ENCODE measurements at places on chromosomes 3 and 15.

GRCh38 chr3:113954091-113954685, 6.4 kb downstream of the ZDHHC23 start:
- DNase-seq: no peak

DNA sequence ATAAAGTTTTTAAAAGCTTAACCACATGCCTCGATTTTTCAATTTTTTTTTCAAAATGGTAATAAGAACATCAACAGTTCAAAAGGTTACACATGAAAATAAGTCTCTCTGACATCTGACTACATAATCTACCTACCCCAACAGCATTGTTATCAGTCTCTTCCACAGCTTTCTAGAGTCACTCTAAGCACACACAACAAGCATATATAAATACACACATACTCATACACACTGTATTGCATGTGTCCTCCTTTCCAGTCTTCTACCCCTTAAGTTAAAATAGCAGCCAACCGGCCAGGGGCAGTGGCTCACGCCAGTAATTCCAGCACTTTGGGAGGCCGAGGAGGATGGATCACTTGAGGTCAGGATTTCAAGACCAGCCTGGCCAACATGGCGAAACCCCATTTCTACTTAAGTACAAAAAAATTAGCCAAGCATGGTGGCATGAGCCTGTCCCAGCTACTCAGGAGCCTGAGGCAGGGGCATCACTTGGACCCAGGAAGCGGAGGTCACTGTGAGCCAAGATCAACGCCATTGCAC, 12.2 kb downstream of the TBL1XR1 start:
- no peak for DNase-seq

DNA sequence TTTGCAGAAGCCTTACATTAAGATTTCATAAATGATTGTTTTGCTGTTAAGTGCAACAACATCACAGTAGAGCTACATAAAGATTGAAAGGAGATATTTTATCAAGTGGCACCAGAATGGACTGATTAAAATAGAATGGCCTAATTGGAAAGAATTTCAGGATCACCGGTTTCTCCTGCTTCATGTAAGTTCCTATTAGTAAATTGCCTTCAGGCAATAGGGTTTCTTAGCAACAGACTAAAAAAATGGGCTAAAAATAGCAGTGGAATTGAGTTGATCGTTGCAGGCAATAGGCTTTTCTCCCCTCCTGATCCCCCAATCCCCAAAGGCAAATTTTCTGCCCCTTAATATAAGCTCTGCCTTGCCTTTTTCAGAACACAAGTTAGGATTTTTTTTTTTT, 917 bp downstream of the LNP1 start:
- no peak for DNase-seq

DNA sequence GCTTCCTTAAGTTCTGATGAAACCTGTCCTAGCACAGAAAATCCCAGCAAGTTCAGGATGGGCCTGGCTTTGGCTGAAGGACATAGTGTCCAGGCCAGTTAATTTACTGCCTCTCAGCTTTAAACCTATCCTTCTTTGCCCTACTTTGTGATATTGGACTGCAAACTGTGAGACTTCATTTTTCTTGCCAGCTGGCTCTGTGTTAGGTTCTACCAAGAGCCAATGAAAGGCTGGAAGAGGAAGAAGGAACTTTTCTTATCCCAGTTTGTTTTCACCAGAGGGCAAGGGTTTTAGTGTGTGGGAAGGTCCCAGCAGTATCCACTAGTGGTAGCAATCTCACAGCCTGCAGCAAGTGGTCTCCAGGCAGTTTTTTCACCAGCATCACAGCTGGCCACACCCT, 18.2 kb downstream of the DCUN1D1 start:
- DNase-seq: no peak

- no peak for DNase-seq
Observed at GRCh38 chr3:106088304-106088703, 219.5 kb upstream of the CBLB start.

GRCh38 chr15:48333540-48333939, 2.3 kb downstream of the DUT start:
- DNase-seq: no peak

DNA sequence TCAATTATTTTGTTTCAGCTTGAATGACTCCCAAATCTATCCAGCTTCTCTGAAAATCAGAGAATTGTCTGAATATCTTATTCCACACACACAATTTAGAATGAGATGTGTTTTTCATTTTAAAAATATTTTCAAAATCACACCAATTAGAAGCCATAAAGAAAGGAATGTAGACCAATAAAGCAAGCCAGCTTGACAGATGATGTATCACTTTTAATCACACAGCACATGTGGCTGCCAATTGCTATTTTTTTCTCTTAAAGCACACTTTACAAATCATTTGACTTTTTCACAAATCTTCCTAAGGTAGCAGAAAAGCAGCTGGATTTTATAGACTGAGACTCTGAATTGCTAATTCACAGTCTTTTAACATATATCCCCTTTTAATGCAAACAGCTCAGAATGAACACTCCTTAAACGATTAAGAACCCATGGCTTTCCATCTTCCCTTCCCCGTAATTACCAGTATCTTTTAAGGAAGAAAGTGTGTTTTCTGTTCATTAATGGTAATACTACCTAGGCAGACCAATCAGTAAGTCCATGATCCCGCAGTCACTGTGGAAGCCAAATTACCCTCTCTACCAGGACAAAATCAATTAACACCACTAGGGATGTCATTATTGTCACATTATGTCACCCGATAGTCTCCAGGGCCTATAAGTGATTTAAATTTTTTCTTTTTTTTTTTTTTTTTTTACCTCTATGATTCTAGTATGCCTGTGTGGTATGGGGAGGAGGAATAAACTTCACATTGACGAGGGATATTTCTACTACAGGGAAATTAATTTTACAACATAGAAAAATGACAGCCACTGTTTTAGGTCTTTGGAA, 250.0 kb upstream of the VEPH1 start:
- no peak for DNase-seq

GRCh38 chr15:44024155-44024554, 170.9 kb downstream of the FRMD5 start:
- no peak for DNase-seq

DNA sequence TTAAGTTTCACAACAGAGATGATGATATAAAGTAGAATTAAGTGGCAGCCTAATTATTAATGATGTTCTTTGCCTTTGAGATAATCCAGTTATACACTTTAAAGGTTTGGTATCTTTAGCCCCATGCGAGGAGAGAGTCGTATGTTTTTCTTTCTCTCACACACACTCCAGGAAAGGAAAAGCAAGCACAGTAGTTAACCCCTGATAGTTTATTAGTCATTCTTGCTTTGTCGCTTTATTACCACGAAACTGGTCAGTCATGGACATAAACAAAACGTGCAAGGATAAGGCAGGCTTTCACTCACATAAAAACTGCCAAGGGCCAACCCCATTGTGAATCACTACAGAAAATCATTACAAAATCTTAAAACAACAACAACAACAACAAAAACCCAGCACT, 866.9 kb downstream of the FHIT start:
- DNase-seq: no peak

GRCh38 chr15:86063356-86064095, 16.1 kb upstream of the AGBL1 start:
- DNase-seq: no peak

- DNase-seq: no peak
Observed at GRCh38 chr15:40050788-40051470, 11.9 kb upstream of the SRP14 start.

DNA sequence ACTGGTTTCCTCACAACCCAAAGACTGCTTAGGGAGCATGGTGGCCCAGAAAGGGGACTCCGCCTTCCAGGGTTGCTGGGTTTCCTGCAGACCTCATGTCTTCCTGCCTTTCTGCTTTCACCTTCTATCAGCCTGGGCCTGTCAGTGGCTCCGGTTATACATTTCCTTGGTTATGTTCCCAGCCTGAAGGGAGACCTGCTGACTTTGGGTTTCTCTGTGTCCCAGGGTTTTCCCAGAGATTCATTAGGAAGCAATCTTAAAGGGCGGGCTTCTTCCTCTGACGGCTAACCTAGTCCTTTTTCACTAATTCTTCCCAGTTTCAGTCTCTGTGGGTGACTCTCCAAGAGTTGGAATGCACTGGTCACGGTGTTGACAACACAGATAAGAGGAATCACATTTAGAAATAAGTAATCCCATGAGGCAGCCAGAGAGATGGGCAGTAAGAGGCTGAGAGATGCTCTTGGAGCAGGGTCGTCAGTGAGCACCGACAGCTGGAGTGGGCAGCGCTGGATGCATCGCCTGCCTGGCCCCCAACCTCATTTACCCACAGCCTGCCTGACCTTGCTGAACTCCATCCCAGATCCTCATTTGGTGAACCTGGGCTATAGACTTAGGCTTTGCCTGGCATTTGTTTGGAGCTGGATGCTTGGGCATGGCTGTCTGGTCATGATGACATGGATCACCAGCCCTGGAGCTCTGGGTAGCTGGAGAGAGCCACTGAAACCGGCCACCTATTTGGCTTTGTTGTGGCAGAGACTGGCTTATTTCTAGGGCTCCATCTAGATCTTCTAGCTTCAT, 10.0 kb upstream of the EHD4 start:
- no peak for DNase-seq

DNA sequence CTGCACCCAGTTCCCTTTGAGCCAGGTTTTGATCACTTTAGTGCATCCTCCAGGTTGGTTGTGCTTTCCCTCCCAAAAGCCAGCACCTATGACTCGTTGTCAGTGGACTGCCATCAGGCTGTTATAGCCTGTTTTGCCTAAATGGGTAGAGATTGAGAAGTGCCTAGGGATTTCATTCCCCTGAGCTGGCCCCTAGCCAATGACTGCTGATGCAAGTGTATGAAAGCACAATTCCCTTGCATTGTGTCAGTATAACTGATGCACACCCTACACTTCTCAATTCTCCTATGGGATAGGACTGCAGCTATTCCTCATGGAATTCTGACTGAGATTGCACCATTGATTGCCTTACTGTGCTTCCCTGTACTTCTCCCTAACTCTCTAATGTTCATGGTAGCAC, 102.1 kb upstream of the ARPP21 start:
- no peak for DNase-seq

DNA sequence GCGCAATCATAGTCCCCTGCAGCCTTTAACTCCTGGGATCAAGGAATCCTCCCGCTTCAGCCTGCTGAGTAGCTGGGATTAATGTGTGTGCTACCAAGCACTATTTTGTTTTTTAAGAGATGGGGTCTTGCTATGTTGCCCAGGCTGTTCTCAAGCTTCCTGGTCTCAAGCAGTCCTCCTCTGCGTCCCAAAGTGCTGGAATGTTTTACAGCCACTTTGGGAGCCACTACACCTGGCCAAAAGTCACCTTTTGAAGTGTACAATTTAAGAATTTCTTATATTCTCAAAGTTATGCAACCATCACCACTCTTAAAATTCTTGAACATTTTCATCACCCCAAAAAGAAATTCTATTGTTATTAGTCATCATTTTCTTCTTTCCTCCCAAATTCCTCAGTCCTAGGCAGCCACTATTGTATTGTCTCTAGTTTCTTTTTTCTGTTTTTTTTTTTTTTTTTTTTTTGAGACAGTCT, 17.8 kb downstream of the CDV3 start:
- DNase-seq: no peak

- no peak for DNase-seq
Observed at GRCh38 chr3:58754074-58754473, 87.5 kb upstream of the FAM3D start.

DNA sequence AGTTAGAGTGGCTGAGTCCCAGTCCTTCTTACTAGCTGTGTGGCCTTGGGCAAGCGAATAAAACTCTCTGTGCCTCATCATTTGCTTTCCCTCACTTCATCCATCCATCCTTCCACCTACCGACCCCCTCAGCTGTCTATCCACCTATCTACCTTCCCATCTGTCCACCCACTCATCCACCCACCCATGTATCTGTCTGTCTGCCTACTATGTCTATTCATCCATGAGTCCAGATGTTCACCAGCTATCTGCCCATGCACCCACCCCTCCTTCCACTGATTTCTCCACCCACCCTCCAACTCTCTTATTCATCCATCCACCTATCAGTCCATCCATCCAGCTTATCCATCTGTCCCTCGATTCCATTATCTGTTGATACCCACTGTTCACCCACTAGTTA, 60.4 kb upstream of the ATP2B2 start:
- DNase-seq: no peak

DNA sequence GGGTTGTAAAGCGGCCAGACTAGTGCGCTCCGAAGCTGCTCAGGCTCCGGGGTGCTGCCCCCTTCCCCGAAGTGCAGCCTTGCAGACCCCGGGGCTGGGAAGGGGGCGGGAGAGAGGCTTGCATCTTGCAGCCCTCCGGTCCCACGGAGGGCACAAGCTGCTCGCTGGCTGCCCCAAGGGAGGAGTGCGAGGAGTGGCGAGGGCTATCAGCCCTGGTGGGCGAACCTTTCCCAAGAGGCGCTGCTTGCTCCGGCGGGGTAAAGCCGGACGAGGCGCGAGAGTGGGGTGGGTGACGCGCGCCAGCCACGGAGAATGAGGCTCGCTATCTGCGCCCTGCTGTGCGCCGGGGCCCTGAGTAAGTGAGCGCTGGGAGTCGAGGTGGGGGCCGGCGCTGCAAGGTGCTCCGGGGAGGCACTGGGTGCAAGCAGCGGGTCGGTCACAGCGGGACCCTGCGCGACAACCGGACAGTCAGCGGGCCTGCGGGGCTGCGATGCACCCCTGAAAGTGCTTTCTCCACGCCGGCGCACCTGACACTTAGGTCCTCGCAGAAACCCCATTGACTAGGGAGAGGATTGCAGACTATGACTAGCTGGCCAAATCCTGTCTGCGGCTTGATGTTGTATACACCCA, 12.7 kb upstream of the TOPBP1 start:
- DNase-seq: no peak

DNA sequence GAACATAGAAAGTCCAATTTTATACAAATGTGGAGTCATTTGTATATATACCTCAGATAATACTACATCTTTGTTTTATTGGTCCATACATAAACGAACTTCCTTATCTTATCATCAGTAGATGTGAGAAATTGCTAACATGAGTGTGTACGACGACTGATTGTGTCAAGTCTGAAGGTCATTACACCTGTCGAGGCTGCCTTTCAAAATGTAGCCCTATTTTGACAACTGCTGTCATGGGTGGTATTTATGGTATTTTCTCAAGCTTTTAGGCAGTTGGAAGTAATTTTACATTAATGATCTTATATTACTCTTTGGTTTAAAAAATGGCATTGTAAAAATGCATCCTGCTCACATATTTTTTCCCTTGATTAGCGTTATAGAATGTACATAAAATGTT, 183.7 kb upstream of the DNAJC19 start:
- no peak for DNase-seq

DNA sequence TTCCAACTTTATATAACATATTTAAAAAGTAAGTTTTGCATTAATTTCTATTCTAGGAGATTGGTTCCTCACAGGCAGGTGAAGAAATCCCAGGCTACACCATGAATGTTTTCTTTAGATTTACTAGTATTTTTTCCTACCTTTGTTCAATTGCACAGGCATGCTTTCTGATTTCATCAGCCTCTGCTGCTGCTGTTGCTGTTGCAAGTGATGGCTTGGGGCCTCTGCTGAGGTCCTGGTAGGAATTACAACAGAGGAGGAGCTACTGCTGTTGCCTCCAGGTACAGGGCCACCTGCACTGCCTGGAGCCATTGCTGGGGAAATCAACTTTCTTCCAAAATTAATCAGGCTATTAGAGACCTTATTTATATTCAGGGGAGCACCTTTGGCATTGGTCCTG, 353.3 kb downstream of the PLCL2 start:
- no peak for DNase-seq

Measured in GM20000 (cell line).